Glomerular endothelial cell (primary cell): ENCODE measurements at places on chromosomes 4 and X. TPM values are rescaled to one million over a fixed set of nuclear protein-coding genes. Genes with fewer than 3 reads are reported as not detected.

Gene COL4A6
- 5.7 and 8.1 TPM in 2 replicates for total RNA-seq

Gene CWH43
- not detected in 2 replicates for total RNA-seq

Gene WWC2
- total RNA-seq = 24.1 and 32.0 TPM in 2 replicates

Gene AKAP4
- not detected in 2 replicates for total RNA-seq

Gene SPATA18
- total RNA-seq = 12.3 and 17.4 TPM in 2 replicates

Gene IL3RA
- total RNA-seq = 31.6 and 77.7 TPM in 2 replicates

Gene GSX2
- not detected in 2 replicates for total RNA-seq

Gene HS3ST1
- 0.87 and 2.5 TPM in 2 replicates for total RNA-seq

Gene VCX3A
- not detected in 2 replicates for total RNA-seq

Gene UGDH
- 84.4 and 86.7 TPM in 2 replicates for total RNA-seq

Gene BCOR
- total RNA-seq = 18.6 and 30.8 TPM in 2 replicates

Gene MAGEA2B
- total RNA-seq = not detected in 2 replicates

Gene CDS1
- total RNA-seq = 0.12 and 0.29 TPM in 2 replicates

Gene P2RY4
- total RNA-seq = 0.12 TPM in 1 of 2 replicates, not detected in the other

Gene ARL9
- 0.10 TPM in 1 of 2 replicates, not detected in the other for total RNA-seq

Gene KLKB1
- total RNA-seq = 0.15 TPM in 1 of 2 replicates, not detected in the other

Gene ZFP92
- 0.58 and 1.2 TPM in 2 replicates for total RNA-seq

Gene FAM9C
- not detected in 2 replicates for total RNA-seq

Gene ANAPC10
- 12.4 and 27.4 TPM in 2 replicates for total RNA-seq

Gene ATRX
- 47.9 and 70.9 TPM in 2 replicates for total RNA-seq

Gene TMPRSS11B
- not detected in 2 replicates for total RNA-seq

Gene ANKRD37
- 6.8 and 11.4 TPM in 2 replicates for total RNA-seq

Gene PFKFB1
- total RNA-seq = not detected in 2 replicates

Gene PROM1
- 4.9 and 5.4 TPM in 2 replicates for total RNA-seq

Gene ATOH1
- total RNA-seq = not detected in 2 replicates

Gene NKAP
- total RNA-seq = 4.8 and 5.2 TPM in 2 replicates

Gene USP11
- 23.6 and 45.0 TPM in 2 replicates for total RNA-seq

Gene HSFX3
- total RNA-seq = not detected in 2 replicates

Gene ATP1B4
- total RNA-seq = not detected in 2 replicates

Gene CLCN5
- total RNA-seq = 7.7 and 9.2 TPM in 2 replicates

Gene GABRE
- 3.0 and 20.7 TPM in 2 replicates for total RNA-seq

Gene LINC00632
- 3.9 and 7.2 TPM in 2 replicates for total RNA-seq

Gene ANKRD50
- 43.2 and 52.3 TPM in 2 replicates for total RNA-seq

Gene SLC10A4
- 0.12 TPM in 1 of 2 replicates, not detected in the other for total RNA-seq

Gene TEX11
- total RNA-seq = not detected in 2 replicates

Gene UGT2B15
- total RNA-seq = not detected in 2 replicates

Gene SHISA3
- 2.0 and 3.2 TPM in 2 replicates for total RNA-seq

Gene RTL9
- not detected in 2 replicates for total RNA-seq

Gene RBM47
- total RNA-seq = 0.44 and 2.0 TPM in 2 replicates

Gene ARSH
- total RNA-seq = not detected in 2 replicates

Gene MAGEC1
- not detected in 2 replicates for total RNA-seq

Gene NAT8L
- total RNA-seq = 0.05 TPM in 1 of 2 replicates, not detected in the other

Gene NR0B1
- 0.23 TPM in 1 of 2 replicates, not detected in the other for total RNA-seq

Gene SLC2A9
- total RNA-seq = 3.0 and 3.8 TPM in 2 replicates

Gene GPRASP2
- total RNA-seq = 14.5 and 15.1 TPM in 2 replicates

Gene SEPSECS
- 4.8 and 5.8 TPM in 2 replicates for total RNA-seq

Gene HSFX1
- 1.2 and 2.1 TPM in 2 replicates for total RNA-seq

Gene VSIG4
- not detected in 2 replicates for total RNA-seq

Gene FRAS1
- 7.2 and 23.1 TPM in 2 replicates for total RNA-seq

Gene HTN3
- total RNA-seq = not detected in 2 replicates
